Effector memory CD8-positive, alpha-beta T cell (primary cell): ENCODE measurements at places on chromosomes 5 and 9.

DNA sequence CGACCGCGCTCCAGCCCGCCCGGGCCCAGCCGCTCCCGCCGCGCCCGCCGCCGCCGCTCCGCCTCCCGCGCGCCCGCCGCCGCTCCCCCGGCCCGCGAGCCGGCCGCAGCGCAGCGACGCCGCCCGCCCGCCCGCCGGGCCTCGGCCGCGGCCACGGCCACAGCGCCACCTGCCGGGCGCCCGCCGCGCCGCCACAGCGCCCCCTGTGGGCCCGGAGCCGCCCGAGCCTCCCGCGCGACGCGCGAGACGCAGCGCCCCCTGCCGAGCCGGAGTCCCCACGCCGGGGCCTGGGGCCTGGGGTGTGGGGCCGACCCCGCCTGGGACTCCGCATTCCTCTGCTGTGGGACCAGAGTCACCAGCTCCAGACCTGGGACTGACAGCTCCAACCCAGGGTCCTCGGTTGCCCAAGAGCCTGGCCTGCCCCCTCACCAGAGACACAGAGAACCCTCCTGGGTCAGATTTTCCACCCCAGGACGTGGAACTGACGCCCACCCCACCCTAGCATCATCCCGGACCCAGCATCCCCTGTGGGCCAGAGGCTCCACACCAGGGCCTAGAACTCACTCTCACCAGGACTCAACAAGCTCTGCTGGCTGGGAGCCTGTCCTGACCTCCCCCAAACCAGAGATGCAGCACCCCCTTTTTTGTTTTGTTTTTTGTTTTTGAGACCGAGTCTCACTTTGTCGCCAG lies at the start of gene RAPGEF1:
TSS of gene RAPGEF1 (minus strand) at position 118 of the 690 bp plus-strand sequence. CDS start 246 bp downstream, outside the sequence.
- peak; percentile 83 for DNase-seq

- no peak for DNase-seq
Observed at GRCh38 chr9:132647806-132648205, 22.0 kb downstream of the DDX31 start.

DNA sequence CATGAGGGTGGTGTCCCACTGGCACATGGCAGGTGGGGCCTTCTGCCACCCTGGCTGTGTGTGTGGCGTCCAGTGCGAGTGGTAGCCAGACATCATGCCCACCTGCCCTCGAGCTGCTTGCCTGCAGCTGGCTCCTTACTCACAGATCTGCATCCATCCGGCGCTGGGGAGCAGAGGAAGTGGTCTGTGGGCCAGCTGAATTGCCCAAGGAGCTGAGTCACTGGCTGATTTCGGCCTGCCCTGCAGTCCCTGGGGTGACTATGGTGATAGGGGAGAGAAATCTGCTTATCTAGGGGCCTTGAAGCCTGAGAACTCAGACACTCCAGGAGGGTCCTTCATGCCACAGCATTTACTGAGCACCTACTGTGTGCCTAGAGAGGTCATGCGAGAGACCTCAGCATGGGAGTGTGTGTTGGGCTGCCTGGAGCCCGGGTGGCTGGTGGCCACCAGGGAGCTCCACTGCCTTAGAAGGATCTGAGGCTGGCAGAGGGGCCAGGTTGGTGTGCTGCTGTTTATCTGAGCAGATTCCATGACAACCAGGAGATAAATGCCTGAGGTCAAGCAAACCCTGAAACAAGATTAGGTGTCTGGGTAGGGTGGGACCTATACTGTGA lies 57.1 kb downstream of the SLC22A5 start:
- DNase-seq, result peak; percentile 59

GRCh38 chr5:180078348-180078747 lies 6.8 kb upstream of the RNF130 start:
- DNase-seq, result no peak

- DNase-seq, result no peak
Observed at GRCh38 chr5:140678993-140679392, 5.6 kb upstream of the DND1 start.

DNA sequence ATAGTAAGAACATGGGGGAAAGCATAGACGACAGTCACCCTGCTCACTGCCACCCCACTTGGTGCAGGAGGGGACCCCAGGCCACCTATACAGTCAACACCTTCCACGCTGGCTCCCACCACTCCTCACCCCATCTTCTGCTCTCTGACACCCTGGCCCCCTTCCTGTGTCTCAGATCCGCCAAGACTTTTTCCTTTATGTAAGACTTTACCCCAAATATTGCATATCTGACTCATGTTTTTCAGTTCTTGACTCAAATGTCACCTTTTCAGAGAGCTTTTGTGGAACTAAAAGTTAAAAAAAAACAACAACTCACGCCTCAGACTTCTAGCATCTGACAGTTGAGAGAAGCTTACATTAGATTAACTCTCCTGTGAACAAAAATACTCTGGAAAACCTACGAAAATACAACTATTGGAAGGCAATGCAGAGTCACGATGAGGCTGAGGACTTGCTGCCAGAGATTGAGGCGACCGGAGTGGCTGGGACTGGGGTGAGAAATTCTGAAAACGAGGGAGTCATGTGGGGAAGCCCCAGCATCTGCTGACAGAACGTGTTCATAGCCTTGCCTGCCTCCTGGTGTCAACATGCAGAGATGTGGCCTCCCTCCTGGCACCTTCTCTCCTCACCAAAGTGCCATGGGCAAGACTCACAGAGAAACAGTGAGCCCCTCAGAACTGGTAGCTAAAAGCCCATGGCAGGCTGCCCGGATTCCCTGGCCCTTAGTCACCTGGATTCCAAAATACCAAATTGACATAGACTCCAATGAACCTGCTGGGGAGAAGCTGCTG lies 22.4 kb upstream of the FCN2 start:
- no peak for DNase-seq

DNA sequence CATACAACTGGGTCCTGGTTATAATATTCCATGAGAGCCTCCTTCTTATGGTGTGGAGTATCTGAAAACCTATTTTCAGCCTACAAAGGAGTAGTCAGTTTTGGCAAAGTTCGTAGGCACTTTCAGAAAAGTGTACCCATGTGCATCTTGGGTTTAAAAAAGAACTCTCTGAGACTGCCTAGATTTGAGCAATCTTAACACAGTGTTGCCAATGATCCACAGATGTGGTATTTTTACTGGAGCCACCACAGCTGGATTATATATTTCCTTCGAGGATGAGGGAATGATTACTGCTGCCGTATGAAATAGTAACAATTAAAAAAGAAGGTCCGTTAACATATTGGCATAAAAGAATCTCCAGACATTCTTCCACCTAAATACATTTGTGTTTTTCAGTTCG lies 1.1 kb downstream of the PALM2AKAP2 start:
- no peak for DNase-seq

- DNase-seq, result no peak
Observed at GRCh38 chr5:9363449-9363848, 182.4 kb downstream of the SEMA5A start.

- DNase-seq, result no peak
Observed at GRCh38 chr5:74257645-74258313, 382.7 kb downstream of the ENC1 start.

DNA sequence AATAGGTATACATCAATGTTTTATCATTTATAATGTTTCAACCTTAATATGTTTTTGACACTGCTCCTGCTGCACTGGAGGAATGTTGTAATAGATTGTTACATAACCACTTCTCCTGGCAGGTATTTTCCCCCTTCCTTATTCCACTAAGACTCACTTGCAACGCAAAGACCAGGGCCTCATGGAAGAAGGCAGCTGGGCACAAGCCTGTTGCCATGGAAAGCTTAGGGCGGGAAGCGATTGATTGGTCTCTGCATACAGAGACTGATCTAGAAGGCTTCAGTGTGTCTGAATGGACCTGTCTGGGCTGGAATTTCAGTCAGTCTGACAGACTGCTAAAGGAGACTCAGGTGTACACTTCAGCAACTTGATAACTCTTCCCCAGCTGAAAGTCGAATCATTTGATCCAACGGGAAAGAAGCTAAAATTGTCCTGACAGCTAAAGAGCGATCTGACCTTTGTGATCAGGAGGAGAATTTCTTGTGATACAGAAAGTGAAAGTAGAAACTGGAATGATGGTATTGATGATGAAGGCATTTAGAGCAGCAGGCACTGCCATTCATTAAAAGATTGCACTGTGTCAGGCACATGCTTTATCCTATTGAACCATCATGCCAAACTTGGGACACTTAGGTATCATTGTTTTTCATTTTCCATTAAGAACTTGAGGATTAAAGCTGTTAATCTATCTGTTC lies 65.1 kb downstream of the GRIA1 start:
- DNase-seq, result no peak

DNA sequence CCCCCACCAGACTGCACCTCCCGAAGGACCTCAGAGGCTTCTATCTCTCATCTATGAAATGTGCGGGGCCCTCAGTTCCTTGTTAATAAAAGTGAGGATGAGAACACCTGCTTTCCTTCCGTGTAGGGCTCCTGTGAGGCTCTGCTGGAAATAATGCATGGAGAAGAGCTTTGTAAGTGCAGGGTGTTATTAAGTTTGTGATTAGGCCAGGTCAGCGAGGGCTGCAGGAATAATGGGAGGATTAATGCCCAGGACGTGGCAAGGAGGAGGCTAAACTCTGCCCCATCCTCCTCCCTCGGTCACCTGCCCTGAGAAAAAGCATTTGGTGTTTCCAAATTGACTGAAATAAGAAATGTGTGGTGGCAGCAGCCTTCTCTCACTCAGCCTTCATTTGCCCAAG lies 83.5 kb upstream of the HSPA9 start:
- DNase-seq, result no peak

DNA sequence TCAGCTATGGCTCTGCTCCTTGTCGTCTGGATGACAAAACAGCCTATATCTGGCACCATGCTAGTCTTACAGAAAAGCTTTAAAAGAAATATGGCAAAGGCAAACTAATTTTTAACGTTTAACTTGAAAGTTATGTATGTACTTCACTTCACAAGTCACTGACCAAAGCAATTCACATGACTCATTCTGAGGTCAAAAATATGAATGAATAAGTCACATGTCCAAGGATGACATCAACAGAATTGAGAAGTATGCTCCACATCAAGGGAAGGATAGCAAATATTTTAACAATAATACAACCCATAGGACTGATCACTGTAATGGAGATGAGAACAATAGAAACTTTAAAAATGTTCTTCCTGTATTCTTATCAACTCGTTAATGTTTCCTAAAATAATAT lies 1072.6 kb upstream of the NUDT12 start:
- DNase-seq, result no peak

GRCh38 chr9:105510024-105510423 lies 47.9 kb upstream of the FKTN start:
- no peak for DNase-seq

GRCh38 chr9:37904445-37905130 lies 661 bp upstream of the SLC25A51 start:
- DNase-seq, result no peak

GRCh38 chr5:179512452-179513000 lies 37.8 kb upstream of the RUFY1 start:
- DNase-seq, result no peak

DNA sequence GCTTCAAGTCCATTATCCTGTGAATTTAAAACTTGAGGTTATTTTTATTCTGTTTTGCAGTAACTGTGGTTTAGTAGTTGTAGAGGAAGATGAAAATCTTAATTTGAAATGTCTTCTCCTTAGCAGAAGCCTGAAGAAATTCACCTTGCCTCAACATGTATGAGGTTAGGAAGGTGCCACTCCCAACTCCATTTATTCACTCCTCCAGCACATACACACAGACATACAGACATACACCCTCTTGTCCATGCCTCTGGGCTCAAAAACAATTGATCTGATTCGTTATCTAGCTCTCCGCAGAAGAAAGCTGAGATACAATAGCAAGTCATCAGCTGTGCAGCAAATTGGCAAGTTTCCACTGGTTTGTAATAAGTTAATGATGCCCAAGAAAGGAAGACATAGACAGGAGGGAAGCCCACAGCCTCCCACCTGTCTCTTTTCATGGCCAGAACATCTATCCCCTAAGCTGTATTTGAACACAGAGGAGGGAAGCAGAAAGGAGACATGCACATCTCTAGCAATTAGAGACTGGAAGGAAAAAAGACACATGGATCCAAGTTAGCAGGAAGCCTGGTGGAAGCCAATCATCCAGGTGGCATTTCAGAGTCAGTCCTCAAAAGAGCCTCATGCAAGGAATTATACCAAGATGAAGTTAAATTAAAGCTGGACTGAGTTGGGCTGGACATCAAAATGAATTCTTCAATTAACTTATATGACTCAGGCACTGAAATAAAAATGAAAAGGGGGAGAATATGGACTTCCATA lies 257.9 kb downstream of the ASTN2 start:
- DNase-seq, result no peak

DNA sequence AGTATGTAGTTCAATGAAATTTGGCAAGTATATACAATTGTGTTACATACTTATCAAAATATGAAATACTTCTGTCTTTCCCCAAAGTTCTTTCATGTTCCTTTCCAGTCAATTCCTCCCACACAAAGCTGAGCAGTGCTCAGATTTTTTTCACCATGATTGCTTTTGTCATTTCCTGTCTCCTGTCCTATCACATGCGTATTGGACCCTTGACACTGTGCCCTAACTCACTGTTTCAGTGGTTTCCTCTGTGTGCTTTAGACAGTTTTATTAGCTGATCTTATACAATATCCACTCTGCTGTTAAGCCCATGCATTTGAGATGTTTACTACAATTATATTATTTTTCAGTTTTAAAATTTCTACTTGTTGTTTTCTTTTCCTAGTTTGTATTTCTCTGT lies 463.6 kb upstream of the MEF2C start:
- DNase-seq, result no peak

GRCh38 chr5:67543720-67544270 lies 347.2 kb upstream of the CD180 start:
- no peak for DNase-seq

GRCh38 chr5:39213447-39214207 lies 5.7 kb downstream of the FYB1 start:
- no peak for DNase-seq

DNA sequence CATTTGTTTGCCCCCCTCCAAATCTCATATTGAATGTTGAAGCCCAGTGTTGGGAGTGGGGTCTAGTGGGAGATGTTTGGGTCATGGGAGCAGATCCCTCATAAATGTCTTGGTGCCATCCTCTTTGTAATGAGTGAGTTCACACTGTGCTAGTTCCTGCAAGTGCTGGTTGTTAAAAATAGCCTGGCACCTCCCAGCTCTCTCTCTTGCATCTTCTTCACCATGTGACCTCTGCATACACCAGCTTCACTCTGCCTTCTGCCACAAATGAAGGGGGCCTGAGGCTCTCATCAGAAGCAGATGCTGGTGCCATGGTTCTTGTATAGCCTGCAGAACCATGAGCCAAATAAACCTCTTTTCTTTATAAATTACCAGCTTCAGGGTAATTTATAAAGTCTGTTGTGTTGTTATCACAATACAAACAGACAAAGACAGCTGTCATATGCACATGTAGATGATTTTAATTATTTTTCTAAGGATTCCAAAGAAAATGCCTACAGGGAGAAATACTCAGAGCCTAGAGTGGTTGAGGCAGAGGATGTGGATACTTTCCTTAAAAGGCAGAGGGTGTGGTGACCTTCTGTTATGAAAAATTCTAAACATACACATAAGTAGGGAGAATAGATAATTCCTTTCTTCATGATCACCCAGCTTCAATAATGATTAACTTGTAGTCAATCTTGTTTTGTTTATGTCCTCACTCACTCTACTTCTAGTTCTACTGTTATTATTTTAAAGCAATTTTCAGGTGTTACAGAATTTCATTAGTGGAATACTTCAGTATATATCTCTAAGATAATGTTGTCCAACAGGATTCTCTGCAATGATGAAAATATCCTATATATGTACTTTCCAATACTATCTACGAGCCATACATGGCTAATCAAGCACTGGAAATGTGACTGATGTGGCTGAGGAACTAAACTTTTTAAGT lies 75.1 kb upstream of the RANBP6 start:
- no peak for DNase-seq

- DNase-seq, result no peak
Observed at GRCh38 chr5:117379521-117379920, 804.9 kb upstream of the SEMA6A start.
